B cell (primary cell): ENCODE measurements at places on chromosomes 3 and 15. TPM values are rescaled to one million over a fixed set of nuclear protein-coding genes. Genes with fewer than 3 reads are reported as not detected.

- no peak for DNase-seq
Observed at GRCh38 chr3:55343486-55344357, 143.4 kb downstream of the WNT5A start.

GRCh38 chr3:17412950-17413530 is 329.4 kb downstream of the TBC1D5 start:
- peak; percentile 67 for DNase-seq

The SLC28A1 gene
- not detected in 2 replicates for polyA plus RNA-seq

DNA sequence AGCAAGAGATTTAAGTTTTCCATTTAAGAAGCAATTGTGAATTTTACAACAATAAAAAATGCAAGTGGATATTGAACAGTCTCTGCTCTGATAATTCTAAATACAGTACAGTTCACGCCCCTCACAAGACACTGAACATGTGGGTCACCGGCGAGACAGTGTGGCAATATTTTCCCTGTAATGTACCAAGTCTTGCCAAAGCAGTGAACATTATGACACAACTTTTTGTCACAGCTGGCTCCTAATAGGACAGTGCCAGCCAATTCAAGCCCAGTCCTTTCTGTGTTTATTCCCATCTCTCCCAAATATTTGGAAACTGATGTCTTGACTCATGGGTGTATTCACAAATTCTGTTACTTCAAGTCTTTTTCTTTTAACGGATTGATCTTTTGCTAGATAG is 62.3 kb downstream of the PPARG start:
- no peak for DNase-seq
